ENCODE measurements at places on chromosomes 3 and 15.

DNA sequence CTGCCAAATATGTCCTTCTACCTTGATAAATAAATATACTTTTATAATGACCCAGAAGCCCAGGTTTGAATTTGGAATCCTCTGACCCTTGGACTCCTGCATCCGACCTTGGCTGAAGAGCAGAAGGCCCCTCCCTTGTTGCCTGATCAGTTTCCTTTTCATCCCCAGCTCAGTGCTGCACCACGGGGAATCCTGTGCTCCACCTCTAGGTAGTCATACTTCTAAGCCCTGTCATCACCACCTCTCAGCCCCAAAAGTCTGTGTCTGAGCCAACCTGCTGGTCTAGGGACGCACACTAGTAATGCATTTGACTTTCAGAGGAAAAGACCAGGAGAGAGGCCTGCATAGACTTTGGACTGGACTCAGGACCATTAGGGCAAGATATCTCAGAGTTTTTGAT lies 310.6 kb downstream of the NLGN1 start:
- no peak for DNase-seq

- DNase-seq: no peak
Observed at GRCh38 chr15:95291898-95292472, 1038.5 kb upstream of the NR2F2 start.

- no peak for DNase-seq
Observed at GRCh38 chr3:20225769-20226168, 39.8 kb upstream of the SGO1 start.

- DNase-seq: no peak
Observed at GRCh38 chr3:179969525-179969924, 67.2 kb downstream of the PEX5L start.

Measured in stimulated activated CD8-positive, alpha-beta memory T cell treated with anti-CD3 and anti-CD28 coated beads, Interleukin-2, amount 100 ng/mL, for 1 hour (primary cell).